NCI-H1417 (cell line): ENCODE measurements at places on chromosomes 12 and 14.
A peak's percentile ranks its signal among the peaks of the same experiment; 100 is the strongest.

GRCh38 chr14:77148510-77149231 is 7.1 kb upstream of the ZDHHC22 start:
- DNase-seq: no peak

- DNase-seq: no peak
Measured at GRCh38 chr12:40552868-40553267, 139.4 kb upstream of the CNTN1 start.

DNA sequence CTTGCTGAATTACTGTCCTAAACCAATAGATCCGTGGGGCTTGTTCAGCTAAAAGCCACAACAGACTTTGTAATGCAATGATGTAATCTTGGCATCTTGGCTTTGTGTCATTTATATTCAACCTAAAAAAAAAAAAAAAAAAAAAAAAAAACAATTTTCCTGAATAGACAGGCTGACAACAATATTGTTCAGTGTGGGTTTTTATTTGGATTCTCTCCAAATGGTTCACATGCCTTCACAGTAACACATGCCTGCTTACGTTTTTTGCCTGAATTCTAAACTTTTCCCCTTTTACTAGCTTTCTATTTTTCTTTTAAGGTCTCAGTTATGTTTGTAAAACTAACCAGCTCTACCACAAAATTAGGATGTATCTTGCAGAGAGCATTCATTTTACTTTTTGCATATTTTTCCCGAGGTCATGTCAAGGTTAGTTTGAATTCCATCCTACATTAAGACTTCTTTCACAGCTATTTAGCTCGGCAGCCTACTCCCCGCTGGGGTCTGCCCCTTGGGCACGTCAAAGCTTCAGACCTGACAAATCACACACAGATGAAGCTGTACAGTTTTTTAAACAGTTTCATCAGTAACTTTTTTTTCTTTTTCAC is 213.7 kb upstream of the NPAS3 start:
- DNase-seq: no peak

DNA sequence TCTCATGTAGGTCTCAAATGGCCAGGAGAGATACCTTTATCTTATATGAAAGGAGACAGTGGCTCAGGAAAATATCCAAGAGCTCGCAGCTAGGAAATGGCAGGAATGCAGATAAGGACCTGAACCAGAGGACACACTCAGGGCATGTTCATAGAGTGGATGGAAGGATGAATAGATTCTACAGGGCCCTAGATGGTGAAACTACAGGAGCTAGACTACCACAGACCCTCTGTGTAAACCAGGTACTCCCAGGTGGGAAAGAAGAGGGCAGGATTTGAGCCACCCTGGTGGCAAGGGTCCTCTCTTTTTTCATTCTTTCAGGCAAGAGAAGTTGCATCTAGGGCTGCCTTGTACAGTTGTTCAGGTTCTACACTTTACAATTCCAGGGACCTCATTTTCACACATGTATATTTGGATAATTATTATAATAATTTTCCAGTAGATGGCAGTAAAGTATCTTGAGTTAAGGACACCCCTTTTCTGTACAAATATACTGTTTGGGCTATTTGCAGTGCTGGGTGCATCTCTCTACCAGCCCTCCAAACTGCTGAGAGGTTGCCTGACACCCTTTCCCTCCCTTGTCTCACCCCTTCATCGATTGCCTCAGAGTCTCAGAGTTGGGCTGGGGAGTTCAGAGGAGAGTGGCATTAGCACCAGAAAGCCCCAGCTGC is 10.5 kb upstream of the ZDHHC22 start:
- DNase-seq: peak; percentile 74

DNA sequence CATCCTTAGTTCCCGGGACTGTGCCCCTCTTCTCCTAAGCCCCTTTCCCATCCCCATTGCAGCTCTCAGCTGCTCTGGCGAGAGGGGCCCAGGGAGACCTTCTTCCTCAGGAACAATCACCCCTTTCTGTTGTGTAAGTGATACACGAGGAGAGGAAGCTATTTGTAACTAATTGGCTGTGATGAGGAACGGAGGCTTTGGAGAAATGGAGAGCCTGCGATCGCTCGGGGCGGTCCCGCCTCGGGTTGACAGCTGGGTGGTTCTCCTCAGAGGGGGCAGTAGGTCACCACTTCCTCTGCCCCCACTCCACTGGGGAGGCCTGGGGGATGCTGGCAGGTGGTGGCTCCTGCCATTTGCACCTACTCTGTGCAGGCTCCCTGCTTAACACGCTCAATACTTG is 6.6 kb upstream of the PGF start:
- no peak for DNase-seq

- no peak for DNase-seq
Measured at GRCh38 chr12:51335931-51336330, 10.5 kb downstream of the CELA1 start.

DNA sequence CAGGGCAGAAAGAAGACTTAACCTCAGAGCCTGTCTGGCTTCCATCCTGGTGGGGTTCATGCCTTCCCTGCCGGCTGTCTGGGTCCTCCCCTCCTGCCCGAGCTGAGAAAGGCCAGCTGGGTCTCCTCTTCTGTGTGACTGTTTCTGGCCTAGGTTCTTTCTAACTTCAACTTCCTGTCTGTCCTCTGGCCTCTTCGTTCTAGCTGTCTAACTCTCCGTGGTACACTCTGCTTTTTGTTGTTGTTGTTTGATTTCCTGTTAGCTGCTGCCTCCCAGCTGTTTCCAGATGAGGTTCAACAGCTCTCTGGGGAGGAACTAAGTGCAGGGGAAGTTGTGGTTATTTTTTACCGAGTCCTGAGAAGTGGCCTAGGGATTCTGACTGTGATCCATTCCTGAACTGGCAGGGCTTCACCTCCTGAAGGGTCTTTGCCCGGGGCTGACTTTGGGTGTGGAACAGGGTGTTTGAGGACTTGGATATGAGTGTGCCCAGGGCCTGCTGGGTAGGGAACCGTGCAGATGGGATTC is 3.2 kb downstream of the MLXIP start:
- peak; percentile 28 for DNase-seq

DNA sequence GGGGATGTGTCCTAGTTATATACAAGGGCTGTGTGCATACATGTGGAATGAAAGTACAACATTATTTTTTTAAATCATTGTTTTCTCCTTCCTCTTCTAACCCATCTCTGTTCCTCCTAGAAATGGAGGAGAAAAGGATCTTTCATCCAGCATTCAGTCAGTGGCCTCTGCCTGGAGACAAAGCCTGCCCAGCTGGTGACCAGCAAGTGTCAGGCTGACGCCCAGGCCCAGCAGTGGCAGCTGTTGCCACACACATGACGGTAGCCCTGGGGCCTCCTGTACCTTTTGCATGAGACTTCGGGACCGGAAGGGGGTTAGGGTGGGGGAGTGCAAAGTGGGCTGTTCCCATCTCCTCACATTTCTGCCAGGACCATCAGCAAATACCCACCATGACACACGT is 46.2 kb downstream of the ERH start:
- DNase-seq: no peak

DNA sequence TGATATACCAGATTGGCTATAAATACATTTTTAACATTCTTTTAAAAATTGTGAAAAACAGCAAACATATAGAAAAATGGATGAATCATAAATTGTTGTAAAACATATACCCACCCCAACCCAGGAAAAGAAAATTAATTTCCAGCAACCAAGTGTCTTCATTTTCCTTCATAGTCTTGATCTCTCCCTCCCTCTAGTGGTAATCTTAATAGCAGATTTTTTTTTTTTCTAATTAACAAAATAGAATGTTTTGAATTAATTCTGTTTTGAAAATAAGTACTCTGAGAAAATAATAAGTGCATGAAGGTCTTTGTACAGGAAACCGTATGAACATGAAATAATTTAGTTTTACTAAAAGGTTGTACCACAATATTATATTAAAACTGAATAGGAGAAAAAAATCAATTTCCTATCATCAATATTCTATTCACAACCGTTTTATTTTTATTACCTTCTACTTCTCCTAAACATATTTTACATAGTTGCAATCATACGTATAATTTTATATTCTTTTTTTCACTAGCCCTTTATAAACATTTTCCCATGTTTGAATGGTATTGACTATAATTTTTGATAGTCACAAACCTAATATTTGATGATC is 7.0 kb downstream of the ETNK1 start:
- DNase-seq: peak; percentile 39

- no peak for DNase-seq
Measured at GRCh38 chr12:57236201-57236924, 6.9 kb downstream of the SHMT2 start.

DNA sequence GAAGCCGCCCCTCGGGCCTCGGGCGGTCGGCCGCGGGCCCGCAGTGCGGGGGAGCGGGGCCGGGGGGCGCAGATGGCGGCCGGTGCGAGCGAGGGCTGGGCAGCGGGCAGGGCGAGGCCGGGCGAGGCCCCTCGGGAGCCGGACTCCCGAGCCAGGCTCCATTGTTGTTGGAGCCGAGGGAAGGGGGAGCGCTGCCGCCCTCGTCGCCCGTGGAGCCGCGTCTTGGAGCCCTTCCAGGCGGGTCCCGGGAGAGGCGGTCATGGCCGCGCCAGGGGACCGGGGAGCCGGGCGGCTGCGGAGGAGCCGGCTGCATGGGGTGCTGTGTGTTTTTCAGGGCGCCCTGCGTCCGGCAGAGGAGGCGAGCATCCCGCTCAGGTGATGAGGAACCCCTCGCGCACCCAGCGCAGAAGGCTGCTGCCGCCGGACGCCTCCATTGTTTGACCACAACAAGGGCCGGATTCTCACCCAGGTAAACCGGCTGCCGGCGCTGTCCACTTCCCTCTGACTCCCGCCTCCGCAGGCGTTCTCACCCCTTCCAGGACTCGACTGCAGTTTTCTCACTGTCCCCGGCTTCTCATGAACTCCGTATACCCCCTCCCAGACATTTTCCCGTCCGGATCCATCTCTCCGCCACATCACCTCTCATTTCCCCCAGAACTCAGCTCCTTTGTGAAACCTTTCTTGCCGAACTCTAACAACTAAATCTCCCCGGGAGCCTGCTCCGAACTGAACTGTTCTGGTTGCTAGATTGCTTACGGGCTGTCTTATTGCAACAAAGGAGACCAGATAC is 732 bp downstream of the ZNF664 start:
- peak; percentile 83 for DNase-seq

DNA sequence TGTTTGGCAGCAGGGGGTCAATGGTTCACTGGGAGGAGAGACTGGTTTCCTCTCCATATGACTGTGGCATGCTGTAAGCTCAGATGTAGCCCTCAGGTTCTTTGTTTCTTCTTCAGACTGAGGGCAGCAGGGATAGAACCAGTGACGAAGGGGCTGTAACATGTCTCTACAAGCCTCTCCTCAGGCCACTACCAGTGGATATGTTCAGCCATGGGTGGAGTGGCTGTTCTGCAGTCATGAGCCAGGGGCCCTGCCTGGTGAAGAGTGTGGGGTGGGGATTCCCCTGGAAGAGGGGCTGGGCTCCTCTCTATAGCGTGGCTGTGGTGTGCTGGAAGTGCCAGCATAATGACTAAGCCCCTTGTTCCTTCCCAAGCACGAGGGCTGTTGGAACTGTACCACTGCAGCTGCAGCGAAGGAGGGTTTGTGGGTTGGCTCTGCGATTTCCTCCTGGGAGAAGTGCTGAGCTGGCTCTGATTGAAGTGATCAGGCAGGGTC is 55.8 kb downstream of the CMAS start:
- no peak for DNase-seq

- peak; percentile 69 for DNase-seq
Measured at GRCh38 chr12:48903982-48904411, 21.3 kb downstream of the FKBP11 start.

DNA sequence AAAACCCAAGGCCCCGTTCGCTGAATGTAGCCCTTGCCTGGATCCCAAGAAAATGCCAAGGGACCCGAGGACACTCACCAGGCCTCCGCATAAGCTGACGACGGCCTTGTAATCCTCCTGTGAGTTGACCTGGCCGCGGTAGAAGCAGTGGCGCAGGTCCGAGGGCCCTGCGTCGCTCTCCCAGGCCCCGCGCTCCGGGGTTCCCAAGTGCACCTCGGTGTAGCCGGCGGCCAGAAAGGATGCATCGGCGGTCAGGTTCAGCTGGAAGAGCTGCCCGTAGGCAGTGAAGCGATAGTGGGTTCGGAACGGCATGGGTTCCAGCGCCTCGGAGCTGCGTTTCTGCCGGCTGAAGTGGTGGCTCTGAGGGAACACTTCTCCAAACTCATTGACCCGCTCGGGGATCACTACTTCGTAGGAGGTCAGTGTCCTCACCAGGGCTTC is 1.2 kb downstream of the ADAMTS20 start:
- DNase-seq: no peak

DNA sequence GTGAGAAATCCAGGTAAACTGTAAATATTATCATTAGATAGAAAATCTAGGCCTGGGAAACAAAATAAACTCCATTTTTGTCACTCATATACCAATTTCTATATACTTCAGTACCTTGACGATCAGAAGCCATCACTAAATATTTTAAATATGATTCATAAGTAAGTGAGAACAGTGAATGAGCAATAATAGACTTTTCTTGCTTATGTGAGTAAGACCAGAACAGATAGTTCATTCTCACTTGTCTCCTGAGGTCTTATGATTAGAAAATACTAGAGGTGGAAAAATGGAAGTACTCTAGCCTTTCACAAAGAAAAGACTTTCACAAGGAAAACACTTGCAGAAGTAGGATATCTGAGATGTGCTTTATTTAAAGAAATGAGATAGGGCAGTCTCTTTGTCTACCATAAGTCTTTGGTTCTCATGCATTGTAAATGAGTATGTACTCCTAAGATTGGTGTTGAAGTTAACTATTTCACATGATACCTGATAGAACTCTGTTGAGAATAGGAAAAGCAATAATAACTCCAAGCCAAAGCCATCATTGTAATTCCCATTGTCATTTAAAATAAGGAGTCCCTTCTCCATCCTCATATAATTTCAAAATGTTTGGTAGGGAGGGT is 10.1 kb upstream of the SMCO3 start:
- no peak for DNase-seq

DNA sequence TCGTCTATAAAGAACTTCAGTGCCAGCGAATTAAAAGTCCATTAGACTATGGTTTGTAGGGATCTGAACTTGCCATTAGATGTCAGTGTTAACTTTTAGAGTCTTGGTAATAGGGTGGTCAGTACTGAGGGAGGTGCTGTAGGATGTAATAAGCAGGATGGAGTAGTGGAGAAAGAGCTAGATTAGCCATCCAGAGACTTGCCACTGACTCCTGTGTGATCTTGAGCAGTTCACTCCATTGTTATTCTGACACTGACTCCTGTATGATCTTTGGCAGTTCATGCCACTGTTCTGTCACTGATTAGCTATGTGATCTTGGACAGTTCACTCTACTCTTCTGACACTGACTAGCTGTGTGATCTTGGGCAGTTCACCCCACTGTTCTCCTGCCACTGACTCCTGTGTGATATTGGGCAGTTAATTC is 133.6 kb downstream of the TTLL5 start:
- no peak for DNase-seq

DNA sequence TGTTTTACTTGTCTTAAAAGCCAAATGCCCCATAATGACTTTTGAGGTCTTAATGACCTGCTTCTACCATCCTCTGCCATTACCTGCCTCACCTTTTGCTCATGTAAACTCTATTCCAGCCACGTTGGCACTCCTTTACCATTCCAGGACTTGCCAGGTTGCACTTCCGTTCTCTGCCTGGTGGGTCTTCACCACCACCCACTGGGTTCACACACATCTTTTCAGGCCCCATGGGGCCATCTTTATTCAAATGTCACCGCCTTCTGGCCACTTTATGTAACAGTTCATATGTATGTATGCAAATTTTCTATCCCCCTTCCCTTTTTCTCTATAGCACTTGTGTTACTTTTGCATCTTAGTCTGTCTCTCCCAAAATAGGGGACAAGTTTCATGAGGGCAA is 57.7 kb downstream of the ATP2A2 start:
- DNase-seq: no peak
